ENCODE measurements at places on chromosomes 2 and 18. TPM values are rescaled to one million over a fixed set of nuclear protein-coding genes. Genes with fewer than 3 reads are reported as not detected.

DNA sequence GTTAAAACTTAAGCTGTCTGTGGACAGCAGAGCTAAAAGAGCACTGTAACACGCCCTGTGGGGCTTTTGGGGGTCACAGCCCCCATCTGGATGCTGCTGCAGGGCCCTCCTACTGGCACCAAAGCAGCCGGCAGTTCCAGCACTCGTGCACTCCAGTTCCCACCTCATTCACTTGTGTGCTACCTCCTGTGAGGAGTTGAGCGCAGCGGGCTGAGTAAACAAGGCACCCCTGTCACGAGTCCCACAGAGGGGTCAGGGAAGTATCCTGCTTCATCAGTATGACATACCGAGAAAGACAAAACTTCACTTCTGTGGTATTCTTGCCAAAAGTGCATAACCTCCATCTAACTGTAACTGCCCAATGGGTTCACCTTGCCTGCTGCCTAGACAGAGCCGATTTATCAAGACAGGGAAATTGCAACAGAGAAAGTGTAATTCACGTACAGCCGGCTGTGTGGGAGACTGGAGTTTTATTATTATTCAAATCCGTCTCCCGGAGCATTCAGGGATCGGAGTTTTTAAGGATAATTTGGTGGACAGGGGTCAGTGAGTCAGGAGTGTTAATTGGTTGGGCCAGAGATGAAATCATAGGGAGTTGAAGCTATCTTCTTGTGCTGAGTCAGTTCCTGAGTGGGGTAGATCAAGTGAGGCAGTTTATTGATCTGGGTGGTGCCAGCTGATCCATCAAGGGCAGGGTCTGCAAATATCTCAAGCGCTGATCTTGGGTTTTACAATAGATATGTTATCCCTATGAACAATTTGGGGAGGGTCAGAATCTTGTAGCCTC, 41.6 kb downstream of the TMEM17 start:
- DNase-seq, result no peak

- DNase-seq, result no peak
Observed at GRCh38 chr18:58497845-58498244, 131.0 kb downstream of the ALPK2 start.

DNA sequence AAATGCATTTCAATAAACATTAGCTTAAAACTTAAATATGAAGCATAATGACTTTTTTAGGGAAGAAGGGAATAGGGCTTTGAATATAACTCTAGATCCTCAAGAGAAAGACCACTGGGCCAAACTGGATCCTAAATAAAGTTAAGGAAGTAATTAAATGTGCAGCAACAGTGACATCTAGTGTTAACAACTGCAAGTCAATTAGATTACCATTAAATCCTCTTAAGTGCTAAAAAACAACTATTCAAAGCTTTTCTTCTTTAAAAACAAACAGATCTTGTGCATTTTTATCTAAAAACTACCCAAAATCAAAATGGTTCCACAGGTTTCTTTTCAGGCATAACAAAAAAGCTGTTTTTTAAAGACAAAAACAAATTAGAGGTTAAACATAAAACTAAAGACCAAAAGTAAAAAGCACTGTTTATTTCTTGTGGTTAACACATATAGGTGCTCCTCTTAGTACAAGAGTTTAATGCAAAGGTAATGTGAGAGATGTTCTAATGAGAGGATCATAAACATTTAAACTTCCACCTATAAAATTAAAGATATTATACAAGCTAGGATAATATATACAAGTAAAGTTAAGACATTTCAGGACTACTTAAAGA, 111.4 kb downstream of the THADA start:
- peak; percentile 63 for DNase-seq

DNA sequence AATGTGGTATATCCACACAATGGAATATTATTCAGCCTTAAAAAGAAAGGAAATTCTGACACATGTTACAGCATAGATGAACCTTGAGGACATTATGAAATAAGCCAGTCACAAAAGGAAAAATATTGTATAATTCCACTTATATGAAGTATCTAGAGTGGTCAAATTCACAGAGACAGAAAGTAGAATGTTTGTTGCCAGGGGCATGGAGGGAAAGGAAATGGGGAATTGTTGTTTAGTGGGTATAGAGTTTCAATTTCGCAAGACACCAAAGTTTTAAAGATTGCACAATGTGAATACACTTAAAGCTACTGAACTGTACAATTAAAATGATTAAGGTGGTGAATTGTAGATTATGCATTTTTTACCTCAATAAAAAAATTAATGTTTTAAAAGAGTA, 92.9 kb downstream of the TXNL1 start:
- DNase-seq, result no peak

The GRHL1 gene
- 8.1 TPM for polyA plus RNA-seq

- no peak for DNase-seq
Observed at GRCh38 chr18:48992791-48993555, 42.2 kb upstream of the SMAD7 start.

DNA sequence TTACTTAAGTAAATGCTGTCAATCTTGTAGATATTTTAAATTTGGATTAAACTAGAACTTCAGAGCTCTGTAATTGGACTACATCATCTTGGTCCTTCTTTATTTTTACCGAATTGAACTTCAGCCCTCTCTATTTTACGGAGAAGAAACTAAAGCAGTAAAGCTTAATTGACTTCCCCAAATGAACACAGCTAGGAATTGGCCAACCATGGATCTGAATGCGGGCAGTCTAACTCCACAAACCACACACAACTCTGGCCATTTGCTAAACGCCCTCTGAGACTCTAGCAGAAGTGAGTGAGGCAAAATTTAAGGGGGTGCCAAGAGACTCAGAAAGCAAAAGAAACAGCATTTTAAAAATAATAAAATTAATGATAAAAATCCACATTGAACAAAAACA, 86.3 kb upstream of the KCTD1 start:
- DNase-seq, result no peak

All from right renal pelvis (tissue), 4 donors.